GM23248 (cell line): ENCODE measurements at places on chromosomes 11 and 22.
A peak's percentile ranks its signal among the peaks of the same experiment; 100 is the strongest.

DNA sequence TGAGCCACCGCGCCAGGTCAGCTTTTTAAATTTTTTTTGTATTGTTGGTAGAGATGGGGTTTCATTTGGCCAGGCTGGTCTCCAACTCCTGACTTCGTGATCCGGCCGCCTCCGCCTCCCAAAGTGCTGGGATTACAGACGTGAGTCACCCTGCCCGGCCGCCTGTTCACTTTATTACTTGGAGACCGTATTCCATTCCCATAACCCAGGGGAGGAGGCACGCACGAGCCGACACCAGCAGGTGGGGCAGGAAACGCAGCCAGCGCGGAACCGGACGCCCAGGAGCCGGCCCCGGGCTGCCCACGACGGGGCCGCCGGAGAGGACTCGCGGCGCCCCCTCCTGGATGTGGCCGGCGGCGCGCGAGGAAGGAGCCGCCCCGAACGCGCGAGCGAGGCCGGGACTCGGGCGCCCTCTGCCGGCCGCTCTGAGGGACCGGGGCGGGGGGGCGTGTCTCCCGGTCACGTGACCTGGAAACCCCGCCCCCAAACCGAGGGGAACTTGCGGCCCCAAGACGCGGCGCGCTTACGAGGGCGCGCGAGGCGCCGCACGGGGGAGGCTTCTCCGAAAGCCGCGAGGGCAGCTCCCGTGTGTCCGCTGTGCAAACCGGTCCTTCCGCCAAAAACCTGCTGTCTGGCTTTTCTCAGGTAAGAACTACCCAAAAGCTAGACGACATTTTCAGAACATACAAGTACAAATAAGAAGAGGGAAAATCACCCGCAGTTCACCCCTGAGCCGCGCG, 11.6 kb upstream of the RNH1 start:
- DNase-seq, result peak; percentile 99

- DNase-seq, result peak; percentile 20
Measured at GRCh38 chr11:111361874-111362273, 17.2 kb downstream of the POU2AF1 start.

- no peak for DNase-seq
Measured at GRCh38 chr11:107702109-107702660, 9.7 kb downstream of the SLN start.

DNA sequence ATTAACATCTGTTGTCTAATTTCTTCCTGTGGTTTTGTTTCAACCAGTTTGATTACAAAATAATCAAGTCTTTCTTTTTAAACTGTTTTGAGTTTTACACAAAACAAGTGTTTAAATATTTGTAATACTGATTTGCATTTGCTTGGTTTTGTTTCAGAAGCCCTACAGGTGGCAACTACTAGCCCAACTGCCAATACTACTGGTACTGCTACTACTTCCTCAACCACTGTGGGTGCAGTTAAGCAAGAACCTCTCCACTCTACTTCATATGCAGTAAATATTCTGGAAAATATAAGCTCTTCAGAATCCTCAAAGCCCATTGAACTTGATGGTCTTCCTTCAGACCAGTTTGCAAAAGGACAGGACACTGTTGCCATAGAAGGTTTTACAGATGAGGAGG, 61.1 kb downstream of the QSER1 start:
- DNase-seq, result no peak

DNA sequence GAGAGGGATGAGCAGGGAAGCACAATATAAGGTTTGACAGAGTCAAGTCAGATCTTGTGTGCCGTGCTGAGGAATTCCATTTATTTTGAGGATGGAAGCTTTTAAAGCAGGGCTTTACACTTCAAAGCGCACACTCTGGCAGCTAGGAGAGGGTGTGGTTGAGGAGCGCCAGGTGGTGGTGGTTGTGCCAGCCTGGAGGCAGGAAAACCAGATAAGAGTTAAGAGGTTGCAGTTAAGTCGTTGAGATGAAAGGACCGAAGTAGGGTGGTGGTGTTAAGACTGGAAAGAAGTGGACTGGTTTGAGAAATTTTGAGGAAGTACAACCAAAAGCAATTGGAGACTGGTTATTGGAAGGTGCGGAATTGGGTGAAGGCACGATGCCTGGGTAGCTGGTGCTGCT, 231.6 kb upstream of the TBCEL start:
- no peak for DNase-seq

DNA sequence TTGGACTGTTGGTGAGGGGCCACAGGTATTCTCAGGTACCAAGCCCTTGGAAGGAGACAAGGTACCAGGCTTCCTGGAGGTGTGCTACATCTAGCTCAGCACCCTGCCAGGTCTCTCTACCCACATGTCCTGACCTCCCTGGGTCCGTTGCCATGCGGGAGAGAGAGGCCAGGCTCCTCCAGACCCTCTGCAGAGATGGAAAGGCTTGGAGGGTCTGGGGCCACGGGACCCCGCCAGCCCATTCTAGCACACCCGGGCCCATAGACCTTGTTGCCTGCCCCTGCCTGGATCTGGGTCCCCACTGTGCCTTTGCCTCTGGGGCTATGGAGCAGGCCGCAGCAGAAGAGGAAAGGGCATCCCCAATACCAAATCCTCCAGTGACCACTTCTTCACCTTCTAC, 2.2 kb upstream of the APOC3 start:
- no peak for DNase-seq

- DNase-seq, result no peak
Measured at GRCh38 chr11:66692446-66692845, 14.8 kb upstream of the RBM4B start.

- no peak for DNase-seq
Measured at GRCh38 chr11:130129922-130130321, 29.7 kb upstream of the ST14 start.

GRCh38 chr22:40485813-40486667, 115.6 kb downstream of the SGSM3 start:
- peak; percentile 53 for DNase-seq

GRCh38 chr11:73314117-73314961, 6.3 kb downstream of the ARHGEF17 start:
- peak; percentile 63 for DNase-seq

GRCh38 chr11:111530091-111530490, 10.4 kb upstream of the LAYN start:
- no peak for DNase-seq

- DNase-seq, result peak; percentile 34
Measured at GRCh38 chr11:75029836-75030631, 41.3 kb downstream of the NEU3 start.

- DNase-seq, result peak; percentile 51
Measured at GRCh38 chr11:128251140-128251539, 336.2 kb downstream of the ETS1 start.

- no peak for DNase-seq
Measured at GRCh38 chr11:72618803-72619202, 55.4 kb downstream of the PDE2A start.

DNA sequence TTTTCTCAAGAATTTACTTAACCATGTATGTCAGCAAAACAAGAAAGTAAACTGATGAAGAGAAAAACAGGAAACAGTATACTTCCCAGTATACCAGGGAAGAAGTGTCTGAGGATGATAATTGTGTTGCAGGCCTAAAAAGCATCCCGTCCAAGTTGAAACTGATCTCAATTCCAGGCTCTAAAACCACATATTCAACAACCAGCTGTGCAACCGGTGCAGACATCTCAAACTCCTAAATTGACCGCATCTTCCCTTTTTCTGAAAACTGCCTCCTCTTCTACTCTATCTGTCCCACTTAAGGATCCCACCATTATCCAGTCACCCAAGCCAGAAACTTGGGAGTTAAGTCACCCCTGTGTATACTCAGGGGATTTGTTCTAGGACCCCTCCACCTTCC, 47.2 kb downstream of the CCDC83 start:
- no peak for DNase-seq

- DNase-seq, result peak; percentile 78
Measured at GRCh38 chr11:11787305-11788062, 54.3 kb upstream of the USP47 start.

GRCh38 chr11:86052693-86053641, 15.9 kb downstream of the PICALM start:
- DNase-seq, result no peak

GRCh38 chr11:21807350-21807749, 385.5 kb upstream of the ANO5 start:
- no peak for DNase-seq

DNA sequence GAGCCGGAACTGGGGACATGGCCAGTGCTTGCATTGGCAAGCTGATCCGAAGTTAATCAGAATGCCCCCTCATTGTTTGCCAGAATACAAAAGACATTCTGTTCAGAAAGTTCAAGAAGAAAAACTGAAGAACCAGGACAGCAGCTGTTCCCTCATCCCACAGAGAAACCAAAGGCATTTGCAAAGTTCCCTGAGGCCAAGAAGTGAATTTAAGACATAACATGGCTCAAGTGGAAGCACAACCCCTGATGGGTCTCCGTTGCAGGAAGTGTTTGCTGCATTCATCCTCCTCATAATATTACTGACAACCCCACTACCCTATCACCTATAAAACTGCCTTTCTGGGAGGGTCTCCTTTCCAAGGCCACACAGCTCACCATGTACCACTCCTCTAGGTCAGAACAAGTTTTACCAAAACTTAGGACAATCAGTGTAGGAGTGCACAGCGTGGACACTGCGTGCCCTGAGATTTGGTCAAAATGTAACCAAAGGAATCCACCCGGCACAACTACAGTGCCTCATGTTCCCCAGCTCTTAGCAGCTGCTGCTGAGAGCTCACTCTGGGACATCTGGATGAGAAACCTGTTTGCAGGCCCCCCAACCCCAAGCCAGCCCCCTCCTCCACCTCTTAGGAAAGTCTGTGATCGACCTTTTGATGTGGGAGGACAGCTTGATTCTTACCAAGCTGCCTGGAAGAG, 101.6 kb upstream of the AKIP1 start:
- DNase-seq, result peak; percentile 33

- no peak for DNase-seq
Measured at GRCh38 chr11:114115451-114115928, 56.0 kb downstream of the ZBTB16 start.

DNA sequence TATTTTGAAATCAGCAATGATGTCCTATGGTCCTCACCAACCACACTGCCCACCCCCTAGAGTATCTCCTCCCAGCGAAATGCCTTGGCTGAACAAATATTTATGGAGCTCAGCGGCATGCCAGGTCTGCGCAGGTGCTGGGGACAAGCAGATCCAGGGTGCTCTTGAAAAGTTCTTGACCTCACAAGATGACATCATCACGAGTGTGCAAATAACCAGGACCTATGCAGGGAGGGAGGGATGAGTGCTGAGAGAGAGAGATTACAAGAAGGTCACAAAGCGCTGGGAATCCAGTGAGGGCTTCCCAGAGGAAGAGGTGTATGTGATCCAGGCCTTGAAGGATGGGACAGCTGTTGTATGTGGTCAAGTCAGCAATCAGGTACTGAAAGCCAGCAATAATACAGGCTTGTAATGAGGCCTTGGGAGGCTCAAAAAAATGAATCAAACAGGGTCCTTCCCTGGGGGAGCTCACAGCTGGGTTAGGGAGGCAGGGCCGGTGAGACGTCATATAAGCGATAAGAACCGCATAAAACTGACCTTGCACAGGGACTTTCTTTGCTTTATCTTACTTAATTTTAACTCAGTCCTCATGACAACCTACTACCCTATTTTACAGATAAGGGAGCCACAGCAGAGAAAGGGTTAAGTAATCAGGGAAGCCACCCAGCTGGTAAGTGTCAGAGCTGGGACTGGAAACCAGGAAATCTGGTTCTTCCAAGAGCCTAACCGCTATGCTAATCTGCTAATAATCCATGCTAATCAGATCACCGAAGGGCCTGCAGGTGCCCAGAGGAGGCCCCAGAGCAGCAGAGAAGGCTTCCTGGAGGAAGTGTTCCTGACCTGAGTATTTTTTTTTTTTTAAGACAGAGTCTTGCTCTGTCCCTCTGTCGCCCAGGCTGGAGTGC, 8.2 kb downstream of the ARRB1 start:
- DNase-seq, result peak; percentile 48

- no peak for DNase-seq
Measured at GRCh38 chr11:8983552-8983951, 19.3 kb upstream of the TMEM9B start.

DNA sequence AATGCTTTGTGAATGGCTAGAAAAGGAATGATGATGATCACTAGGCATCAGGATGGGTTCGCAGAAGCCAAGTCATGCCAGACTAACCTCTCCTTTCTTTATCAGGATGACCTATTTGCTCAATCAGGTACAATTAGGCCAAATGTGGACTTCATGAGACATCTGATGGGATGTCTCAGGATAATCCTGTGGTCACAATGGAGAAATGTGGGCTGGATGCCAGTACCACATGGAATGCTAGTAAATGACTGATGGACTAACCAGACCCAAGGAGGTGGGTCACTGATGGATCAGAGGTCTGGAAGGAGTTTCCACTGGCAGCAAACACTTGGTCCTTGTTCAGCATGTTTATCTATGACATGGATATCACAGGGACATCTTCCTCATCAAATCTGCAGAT, 94.8 kb upstream of the PHOX2A start:
- DNase-seq, result peak; percentile 35

DNA sequence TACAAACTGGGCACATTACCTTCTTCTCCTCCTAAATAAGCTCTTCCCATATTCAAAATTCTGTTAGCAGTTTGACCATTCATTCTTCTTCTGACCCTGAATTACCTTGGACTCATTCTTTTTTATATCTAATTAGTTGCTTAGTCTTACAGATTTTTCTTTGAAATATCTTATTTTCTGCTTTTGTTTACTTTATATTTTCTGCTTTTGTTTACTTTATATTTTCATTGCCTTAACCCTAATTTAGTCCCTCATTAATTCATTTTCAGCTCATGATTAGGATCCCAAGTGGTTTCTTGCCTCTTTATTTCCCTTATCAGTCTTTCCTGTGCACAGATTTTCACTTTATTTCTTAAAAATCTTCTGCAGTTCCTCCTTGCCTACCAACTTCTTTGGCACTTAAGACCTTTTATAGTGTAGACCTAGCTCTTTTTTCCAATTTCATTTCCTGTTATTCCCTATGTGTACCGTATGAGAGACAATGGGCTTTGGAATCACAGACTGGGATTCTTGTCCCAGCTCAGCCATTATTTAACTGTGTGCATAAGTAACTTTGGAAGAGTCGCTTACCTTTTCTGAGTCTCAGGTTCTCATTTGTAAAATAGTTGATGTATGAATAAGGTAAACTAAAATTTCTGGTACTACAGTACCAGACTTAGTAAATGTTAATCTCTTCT, 39.2 kb downstream of the SIK2 start:
- no peak for DNase-seq

GRCh38 chr11:73969991-73970800, 12.4 kb downstream of the UCP2 start:
- no peak for DNase-seq

DNA sequence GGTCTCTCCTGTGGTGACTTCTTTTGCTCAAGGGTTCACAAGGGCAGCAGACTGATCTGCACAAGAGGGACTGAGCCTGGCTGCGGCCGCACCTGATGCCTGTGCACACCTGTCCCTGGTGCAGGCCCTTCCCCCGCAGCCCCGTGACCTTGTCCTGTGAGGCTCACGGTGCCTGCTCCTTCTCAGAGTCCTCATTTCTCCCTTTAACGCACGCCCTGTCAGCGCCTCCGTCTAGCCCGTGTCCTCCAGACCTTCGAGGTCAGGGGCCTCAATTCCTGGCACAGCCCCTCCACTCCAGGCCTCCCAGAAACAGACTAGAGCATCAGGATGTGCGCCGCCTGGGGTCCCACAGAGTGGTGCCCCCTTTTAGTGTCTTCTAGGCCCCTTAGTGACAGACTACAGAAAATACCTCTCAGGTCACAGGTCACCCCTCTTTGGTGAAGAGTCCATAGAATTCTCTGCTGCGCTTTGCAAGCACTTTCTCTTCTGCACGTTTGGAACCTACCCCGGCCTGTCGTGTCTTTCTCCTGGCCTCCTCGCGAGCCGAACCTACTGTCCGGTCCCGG, 1.0 kb upstream of the DRD4 start:
- DNase-seq, result no peak
